ENCODE measurements at places on chromosomes 3 and 15. TPM values are rescaled to one million over a fixed set of nuclear protein-coding genes. Genes with fewer than 3 reads are reported as not detected.

The CEMIP gene
- total RNA-seq, result 249 TPM

The GABRA5 gene
- total RNA-seq, result not detected

GRCh38 chr15:84023636-84024035, 211.9 kb upstream of the GOLGA6L4 start:
- peak; percentile 56 for DNase-seq

DNA sequence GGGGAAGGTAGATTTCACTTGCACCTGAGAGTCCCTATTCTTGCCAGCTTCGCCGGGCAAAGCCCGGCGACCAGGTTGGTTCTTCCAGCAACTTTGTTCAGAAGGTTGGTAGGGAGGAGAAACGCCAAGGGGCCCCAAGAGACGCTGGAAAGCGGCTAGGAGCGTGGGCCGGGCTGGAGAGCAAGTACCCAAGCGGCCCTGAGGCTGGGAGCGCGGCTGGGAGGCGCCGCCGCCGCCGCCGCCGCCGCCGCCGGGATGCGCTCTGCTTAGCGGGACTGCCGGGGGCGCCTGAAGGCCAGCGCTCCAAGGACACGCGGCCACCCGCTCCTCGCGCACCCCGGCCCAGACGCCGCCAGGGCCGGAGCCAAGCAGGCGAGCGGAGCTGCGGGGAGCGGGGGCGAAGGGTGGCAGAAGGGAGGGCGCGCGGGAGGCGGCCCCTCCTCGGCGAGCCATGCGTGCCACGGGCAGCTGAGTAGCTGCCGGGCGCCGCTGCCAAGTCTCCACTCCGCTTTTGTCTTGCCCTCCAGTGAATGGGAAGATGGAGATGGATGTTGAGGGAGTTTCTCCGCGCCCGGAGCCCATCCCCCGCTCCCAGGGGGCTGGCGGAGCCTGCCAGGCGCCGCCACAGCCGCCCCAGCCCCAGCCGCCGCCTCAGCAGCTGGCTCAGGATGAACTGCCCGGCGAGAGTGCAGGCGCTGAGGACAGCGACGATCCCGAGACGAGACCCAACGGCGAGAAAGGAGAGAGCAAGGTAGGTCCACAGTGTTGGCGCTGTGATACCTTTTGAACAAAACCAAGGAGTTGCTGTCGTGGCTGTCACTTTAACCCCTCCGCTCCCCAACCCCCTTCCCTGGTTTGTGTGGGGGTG, 227.4 kb upstream of the AZI2 start:
- DNase-seq, result no peak

DNA sequence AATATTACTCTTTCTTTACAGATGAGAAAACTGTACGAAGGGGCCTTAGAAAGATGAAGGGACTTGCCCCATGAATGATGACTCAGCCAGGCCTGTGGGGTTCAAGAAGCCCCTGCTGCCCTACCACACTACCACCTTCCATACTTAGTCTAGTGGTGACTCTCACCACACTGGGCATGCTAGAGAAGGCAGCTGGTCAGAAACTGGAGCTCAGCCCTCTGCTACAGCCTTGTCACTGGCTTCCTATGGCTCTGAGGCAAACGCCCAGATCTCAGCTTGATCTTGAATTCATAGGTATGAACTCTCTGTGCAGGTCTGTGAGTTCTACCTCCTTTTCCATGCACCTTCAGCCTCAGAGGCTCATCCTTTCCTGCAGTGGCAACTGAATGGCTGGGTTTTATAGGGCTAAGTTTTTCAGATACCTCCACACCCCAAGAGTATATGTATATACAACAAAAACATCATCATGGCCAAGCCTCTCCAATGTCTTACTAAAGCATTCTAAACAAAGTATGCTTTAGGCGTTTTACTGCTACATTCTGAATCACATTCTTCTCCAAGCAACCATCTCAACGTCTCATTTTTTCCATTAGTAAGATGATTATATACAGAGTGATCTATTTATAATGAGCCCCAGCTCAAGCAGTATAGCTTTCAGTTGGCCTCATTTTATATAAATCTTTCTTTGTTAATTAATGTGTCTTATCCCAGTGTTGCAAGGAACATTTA, 234.1 kb downstream of the GREM1 start:
- DNase-seq, result peak; percentile 30
